Inflammatory macrophage treated with lipopolysaccharide for 1 hour (primary cell): ENCODE measurements at places on chromosomes 4 and X.

DNA sequence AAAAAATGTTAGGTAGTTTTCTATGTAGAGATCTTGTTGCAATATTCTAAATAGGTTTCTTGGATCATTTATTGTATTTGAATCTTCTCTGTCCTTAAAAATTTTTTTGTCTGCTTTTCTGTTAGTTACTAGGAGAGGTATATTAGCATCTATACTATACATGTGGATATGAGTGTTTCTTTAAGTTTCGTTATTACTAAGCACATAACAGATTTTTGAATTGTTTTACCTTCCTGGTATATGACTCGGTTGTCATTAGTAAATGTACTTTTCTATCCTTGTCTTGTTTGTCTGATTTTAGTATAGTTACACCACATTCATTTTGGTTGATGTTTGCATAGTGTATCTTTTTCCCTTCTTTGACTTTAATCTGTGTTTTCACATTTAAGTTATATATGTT, 20.2 kb downstream of the PYURF start:
- DNase-seq = no peak

DNA sequence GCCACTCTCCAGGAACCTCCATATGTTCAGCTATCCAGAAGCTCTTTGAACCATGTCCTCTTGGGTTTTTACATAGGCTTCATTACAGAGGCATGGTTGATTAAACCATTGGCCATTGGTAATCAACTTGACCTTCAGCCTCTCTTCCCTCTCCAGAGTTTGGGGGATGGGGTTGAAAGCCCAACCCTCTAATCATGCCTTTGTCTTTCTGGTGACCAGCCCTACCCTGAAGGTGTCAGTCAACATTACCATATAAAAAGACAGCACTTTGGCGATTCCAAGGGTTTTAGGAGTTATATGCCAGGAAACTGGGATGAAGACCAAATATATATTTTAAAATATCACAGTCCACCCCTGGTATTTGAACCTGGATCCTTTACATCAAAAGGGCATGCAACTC, 222.5 kb downstream of the CHIC1 start:
- DNase-seq = no peak

DNA sequence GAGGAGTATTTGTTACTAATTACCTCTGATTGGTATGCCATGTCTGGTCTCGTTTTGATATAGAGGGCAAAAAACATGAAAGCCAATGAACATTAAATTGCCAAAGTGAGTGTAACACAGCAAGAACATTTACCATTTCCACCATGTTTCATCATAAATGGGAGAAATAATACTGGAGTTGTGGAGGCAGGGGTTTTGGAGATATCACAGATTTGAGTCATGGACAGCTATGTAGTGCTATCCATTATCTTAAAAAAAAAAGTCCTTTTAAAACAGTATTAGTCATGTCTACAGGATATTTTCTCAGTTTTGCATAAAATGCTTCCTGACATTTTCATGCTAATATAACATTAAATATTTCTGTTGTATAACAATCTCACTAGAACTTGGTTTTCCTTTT, 301.2 kb downstream of the IL1RAPL1 start:
- DNase-seq = no peak

DNA sequence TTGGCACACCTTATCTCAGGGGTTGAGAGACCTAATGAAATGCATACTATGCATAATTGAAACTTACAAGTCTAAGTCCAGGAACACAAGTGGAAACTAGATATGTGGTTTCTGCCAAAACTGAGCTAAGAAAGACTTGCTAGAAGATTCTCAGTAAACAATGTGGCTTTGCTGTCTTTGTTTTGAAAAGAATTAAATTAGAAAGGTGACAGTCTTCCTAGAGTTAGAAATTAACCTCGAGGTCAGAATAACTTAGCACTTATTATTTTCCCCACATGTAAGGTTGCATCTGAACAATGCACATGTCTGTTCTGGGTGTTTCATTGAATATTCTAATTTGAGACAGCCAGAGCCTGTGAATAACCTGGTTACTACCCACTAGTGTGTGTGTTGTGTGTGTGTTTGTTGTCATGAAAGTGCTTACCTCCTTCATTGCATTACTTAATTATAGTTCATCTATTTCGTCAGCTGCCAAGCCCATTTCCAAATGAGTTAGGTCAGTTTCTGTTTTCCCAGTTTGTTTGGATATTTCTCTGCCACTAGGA, 1.5 kb downstream of the EREG start:
- DNase-seq = peak; percentile 83

DNA sequence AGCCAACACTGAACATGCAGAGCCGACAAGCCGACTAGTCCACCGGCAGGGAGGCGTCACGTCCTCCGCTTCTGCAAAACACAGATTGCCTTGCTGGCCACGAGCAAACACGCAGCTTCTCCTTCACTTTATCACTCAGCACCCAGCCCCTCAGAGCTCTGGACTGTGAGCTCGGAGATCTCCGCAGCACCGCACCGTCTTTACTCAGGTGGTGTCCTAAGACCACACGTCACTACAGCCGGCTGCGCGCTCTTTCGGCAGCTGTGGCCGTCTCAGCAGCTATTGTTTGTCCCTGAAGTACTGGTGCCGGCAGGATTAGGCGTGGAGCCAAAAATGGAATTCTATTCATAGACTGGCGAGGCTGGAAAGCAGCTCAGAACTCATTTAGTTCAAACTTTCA, 72.0 kb downstream of the FAT1 start:
- DNase-seq = no peak

DNA sequence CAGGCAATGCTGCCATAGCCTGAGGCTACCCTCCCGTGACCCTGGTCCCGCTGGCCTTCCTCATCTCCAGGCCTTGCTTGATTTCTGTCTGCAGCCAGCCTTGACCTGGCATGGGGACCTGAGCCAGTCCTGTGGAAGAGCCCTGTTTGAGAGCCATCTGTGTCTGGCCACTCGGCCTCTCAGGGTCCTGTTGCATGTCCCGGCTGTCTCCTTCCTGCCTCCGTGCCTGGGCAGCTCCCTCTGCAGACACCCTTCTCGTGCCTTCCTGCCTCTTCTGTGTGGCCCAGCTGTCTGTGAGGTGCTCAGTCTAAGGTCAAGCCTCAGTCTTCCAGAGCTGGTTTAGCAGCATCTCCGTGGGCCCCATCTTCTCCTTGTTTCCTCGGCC, 108.4 kb downstream of the SORCS2 start:
- DNase-seq = no peak

- DNase-seq = no peak
These were observed 18.4 kb upstream of the MYOZ2 start for GRCh38 chr4:119116925-119117900.

- no peak for DNase-seq
These were observed 67.6 kb upstream of the IRF2 start for GRCh38 chr4:184541907-184542306.

DNA sequence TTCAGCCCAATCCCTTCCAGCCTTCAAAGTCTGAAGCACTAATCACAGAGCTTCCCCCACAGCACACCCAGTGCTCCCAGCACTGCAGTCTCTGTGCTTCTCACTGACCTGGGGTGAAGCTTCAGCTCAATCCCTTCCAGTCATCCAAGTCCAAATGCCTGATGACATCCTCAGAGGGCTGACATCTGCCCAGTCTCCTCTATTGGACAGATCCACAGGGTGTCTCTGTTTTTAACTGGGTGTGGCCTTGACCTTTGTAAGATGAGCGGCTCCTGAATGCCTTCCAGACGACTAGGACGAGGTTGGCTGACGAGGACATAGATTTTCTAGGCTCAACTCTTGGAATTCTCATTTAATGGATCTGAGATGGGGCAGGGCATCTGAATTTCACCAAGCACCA, 7.6 kb upstream of the SLC2A9 start:
- DNase-seq = no peak

DNA sequence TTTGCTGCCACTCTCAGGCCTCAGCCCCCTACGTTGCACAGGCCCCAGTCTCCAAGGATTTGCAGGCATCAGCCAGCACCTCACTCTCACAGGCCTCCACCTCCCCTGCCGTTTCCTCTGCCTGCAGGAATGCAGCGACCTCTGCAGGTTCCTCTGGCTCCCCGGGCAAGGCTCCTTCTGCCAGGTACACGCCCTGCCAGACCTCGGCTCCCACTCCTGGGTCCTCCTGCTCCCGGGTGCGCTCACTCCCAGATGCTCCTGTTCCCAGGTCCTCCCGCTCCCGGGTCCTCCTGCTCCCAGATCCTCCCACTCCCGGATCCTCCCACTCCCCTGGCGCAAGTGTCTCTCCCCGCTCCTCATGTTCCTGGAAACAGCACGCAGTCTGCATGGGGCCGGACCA, 144.4 kb upstream of the RADX start:
- no peak for DNase-seq

- DNase-seq = no peak
These were observed 128.2 kb downstream of the CPEB2 start for GRCh38 chr4:15130441-15130840.

DNA sequence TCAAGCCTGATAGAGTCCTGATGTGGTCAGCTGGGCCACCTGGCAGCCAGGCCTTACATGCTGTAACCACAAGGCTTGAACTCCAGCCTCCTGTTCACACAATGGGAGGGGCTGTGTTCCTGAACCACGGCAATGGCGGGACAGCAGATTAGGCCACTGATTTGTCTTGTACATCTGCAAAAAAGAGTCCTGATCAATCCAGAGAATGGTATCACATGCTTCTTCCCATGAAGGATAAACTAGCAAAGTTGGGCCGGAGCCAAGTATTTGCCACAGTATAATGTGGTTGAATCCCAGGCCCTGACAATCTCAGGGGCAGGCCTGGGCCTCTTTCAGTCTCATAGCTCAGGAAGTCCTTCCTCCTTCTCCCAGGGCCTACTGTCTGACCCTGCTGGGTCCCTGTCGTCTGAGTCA, 2182.5 kb upstream of the AGA start:
- no peak for DNase-seq

GRCh38 chr4:102564399-102565059, 63.4 kb downstream of the NFKB1 start:
- DNase-seq = peak; percentile 99

DNA sequence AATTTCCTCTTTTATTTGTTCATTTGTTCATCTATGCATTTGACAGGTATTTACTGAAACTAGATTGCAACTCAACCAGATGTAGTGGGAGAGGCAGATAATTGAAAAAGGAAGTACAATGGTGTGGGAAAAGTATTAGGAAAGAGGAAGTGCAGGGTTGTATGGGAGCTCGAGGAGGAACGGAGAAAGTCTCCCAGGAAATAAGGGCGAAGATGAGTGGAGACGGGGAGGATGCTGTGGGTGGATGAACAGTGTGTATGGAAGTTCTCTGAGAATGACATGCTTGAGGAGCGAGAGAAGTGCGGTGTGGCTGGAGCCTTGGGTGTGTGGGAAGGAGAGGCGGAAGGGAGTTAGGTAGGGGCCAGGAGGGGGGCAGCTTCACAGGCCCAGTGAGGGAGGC, 87.5 kb upstream of the DHX15 start:
- peak; percentile 71 for DNase-seq

DNA sequence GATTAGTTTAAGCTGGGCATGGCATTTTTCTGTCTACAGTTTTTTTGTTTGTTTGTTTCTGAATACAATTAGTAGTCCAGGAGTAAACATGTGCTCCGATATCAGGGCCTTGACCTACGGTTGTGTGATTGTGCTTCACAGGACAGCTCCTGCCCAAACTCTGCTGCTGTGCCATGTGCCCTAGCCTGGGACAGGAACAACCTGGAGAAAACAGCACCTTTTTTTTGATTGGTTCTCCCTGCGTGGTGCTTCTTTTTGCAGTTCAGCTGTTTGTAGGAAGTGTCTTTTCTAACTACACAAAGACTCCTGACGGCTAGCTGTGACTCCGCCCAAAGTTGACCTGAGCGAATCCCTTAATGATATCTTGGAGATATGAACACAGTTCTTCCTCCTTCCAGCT, 158.8 kb downstream of the ATP10D start:
- no peak for DNase-seq

DNA sequence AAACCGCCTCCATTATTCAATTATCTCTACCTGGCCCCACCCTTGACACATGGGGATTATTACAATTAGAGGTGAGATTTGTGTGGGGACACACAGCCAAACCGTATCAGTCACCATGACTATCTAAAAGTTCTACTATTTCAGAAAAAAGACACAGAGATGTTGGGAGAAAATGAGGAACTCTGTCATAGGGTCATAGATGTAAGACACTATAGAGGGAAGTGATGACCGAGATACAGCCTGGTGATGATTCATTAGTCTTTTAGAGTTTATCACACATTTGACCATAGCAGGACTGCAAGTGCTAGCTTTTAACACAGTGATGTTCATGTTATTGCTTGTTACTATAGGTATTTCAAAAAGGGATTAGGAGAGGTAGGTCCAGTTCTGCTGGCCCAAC, 357.0 kb upstream of the AADAT start:
- no peak for DNase-seq

- DNase-seq = no peak
These were observed 24.2 kb downstream of the CPE start for GRCh38 chr4:165403048-165403447.

GRCh38 chr4:143071351-143071750, 113.4 kb upstream of the USP38 start:
- DNase-seq = no peak

GRCh38 chr4:82373486-82373815, 340 bp downstream of the HNRNPD start:
- no peak for DNase-seq

- DNase-seq = no peak
These were observed 15.4 kb downstream of the MRFAP1 start for GRCh38 chr4:6655924-6656323.

DNA sequence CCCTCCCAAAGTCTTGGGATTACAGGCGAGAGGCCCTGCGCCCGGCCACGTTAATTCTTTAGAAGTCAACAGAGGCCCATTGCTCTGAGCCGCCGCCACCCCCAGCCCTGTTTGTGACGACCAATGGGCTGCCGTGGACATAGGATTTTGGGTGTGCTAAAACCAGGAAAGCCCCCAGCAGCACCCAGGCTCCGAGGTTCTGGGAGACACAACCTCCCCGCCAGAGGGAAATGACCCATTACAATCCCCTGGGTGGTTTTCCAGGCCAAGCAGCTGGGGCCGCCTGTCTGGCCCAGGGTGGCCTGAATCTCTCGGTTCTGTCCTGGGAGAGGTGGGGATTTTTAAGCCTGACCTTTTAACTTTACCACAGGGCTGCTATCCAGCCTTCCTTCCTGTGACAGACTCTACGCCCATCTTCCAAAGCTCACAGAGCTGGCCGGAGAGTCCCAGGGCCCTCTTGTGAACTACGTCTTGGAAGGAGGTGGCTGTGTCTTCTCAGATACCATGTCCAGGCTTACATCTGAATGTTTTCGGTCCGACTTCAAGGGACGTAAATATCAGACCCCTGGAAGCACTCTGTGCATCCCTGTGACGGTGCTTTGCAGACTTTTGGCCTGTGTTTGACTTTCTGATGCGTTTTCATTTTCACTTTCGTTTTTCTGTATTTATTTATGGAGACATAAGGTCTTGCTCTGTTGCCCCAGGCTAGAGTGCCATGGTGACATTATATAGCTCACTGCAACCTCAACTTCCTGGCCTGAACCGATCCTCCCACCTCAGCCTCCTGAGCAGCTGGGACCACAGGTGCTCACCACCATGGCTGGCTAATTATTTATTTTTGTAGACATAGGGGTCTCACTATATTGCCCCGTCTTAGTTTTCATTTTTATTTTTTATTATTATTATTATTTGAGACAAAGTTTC, 36.0 kb downstream of the P2RY8 start:
- no peak for DNase-seq
